ENCODE measurements at places on chromosomes 5 and 9. TPM values are rescaled to one million over a fixed set of nuclear protein-coding genes. Genes with fewer than 3 reads are reported as not detected.

DNA sequence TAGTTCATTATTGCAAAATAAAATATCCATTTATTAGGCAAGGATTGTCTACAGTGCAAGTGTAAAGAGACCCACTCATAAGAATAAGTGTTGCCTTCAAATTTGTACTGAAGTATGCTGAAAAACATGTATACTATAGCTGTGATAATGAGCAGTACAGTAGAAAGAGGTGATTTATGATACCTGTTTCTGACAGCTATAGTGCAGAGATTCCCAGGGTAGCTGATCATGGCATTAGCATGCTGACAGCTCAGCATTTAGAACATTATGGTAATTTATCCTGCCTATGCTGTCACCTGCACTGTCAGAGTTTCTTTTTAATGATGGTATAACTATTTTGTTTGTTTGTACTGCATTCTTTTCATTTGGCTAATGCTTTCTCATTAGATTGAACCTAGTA lies 177.6 kb upstream of the TLX3 start:
- H3K27me3 ChIP-seq: no peaks in the 10 kb centered on the region
- H3K4me1 ChIP-seq: no peaks in the 10 kb centered on the region
- H3K4me3 ChIP-seq: no peak overlapping the region

GRCh38 chr5:58999804-59000203 lies 416.9 kb downstream of the RAB3C start:
- no peaks in the 10 kb centered on the region for H3K27me3 ChIP-seq
- no peak overlapping the region for H3K27ac ChIP-seq
- no peak overlapping the region for H3K4me3 ChIP-seq
- no peak for DNase-seq
- no peaks in the 10 kb centered on the region for H3K36me3 ChIP-seq
- H3K4me1 ChIP-seq: peaks cover 15% of the 10 kb centered on the region

DNA sequence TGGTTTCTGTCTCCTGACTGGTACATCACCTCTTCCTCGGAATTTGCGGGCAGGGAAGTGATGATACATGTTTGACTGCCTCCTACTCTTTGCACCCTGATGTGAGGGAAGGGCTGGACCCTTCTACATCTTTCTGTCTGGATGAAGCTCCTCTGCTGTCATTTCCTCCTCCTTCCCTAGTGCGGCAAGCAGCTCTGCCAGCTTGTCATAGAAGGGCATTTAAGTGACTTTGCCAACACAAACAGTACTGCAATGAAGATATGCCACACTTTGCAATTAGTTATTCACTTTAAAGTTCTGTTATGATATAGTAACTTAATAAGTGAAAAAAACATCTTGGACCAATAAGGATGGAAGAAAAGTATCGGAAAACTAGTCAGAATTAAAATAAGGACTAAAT lies 48.5 kb upstream of the ABL1 start:
- H3K36me3 ChIP-seq: no peaks in the 10 kb centered on the region
- no peak overlapping the region for H3K4me3 ChIP-seq
- no peak overlapping the region for H3K27ac ChIP-seq
- no peak for DNase-seq
- H3K27me3 ChIP-seq: no peaks in the 10 kb centered on the region

DNA sequence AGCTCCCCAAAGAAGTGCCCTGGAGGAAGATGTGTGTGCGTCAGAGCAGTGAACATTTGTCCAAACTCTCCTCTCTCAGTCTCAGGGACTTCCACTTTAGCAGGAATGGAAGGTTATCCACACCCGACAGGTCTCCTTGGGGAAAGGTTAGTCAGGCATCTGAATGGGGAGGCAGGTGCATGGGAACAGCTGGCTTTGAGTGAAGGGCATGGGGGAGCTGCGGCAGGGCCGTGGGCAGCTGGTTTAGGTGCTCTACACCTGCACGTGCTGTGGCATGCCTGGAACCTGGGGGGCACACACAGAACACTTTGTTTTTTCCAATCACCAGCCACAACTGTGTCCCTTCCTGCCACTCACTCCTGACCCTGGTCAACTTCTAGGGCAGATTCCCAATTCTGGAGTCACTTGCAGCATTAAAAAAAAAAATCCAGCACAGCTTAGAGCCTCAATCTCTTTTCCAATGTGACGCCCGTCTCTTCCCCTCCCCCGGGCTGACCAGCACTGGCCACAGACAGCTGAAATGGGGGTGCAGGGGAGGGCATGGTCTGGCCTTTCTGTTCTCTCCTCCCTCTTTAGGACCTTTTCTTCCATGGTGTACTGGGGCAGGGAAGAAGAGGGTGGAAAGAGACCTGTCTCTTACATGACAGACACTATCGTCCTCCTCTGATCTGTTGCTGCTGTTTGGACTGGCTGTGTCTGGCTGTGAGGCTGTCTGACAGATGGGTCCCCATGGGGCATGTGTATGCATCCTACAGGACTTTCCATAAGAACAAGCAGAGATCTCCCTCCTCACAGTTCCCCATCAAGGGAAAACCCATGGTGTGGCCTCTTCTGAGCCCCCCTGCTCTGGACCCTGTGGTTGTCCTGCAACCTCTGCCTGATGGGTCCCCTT lies 9.5 kb upstream of the IL3 start:
- H3K27ac ChIP-seq: no peak overlapping the region
- no peaks in the 10 kb centered on the region for H3K36me3 ChIP-seq
- H3K4me1 ChIP-seq: no peaks in the 10 kb centered on the region

GRCh38 chr9:94745806-94746540 lies 19.5 kb downstream of the AOPEP start:
- no peaks in the 10 kb centered on the region for H3K27me3 ChIP-seq
- no peaks in the 10 kb centered on the region for H3K4me1 ChIP-seq
- H3K27ac ChIP-seq: no peak overlapping the region
- no peak for DNase-seq
- H3K4me3 ChIP-seq: no peak overlapping the region
- peaks cover 8% of the 10 kb centered on the region for H3K36me3 ChIP-seq

GRCh38 chr9:131487001-131487400 lies 15.7 kb upstream of the POMT1 start:
- H3K4me3 ChIP-seq: no peak overlapping the region
- H3K27me3 ChIP-seq: no peaks in the 10 kb centered on the region
- no peak overlapping the region for H3K27ac ChIP-seq
- peaks cover 84% of the 10 kb centered on the region for H3K36me3 ChIP-seq
- no peak for DNase-seq

DNA sequence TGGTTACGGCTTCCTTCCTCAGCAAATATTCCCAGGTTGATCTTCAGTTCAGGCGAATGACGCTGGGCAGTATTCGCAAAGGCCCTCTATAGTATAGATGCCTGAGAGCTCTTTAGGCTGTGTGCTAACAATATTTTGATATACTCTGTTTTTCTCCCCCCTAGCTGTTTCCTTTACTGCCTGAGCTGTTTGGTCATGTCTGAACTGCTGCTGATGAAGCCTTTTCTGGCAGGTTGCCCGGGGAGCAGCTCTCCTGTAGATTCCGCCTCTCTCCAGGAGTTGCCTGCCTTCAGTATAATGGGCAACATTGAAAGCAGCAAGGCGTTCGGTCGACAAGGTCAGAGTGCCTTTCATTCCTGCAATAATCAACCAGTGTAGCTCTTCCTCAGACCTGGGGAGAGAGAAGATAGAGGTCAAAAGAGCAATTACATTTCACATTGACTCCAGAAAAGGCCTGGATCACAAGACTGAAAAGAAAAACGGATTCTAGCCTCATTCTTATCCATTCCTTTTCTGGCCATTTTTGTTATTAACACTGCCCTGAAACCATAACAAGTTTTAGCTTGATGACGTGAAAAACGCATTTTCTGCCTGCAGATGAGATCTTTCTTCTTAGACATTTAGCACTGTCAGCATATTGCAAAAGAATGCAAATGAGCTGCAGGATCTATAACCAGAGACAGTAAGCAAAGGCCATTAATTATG lies 60.1 kb upstream of the ZNF608 start:
- H3K27me3 ChIP-seq: no peaks in the 10 kb centered on the region
- H3K27ac ChIP-seq: no peak overlapping the region
- peaks cover 12% of the 10 kb centered on the region for H3K4me1 ChIP-seq
- H3K36me3 ChIP-seq: no peaks in the 10 kb centered on the region
- DNase-seq: peak; percentile 88
- H3K4me3 ChIP-seq: no peak overlapping the region

DNA sequence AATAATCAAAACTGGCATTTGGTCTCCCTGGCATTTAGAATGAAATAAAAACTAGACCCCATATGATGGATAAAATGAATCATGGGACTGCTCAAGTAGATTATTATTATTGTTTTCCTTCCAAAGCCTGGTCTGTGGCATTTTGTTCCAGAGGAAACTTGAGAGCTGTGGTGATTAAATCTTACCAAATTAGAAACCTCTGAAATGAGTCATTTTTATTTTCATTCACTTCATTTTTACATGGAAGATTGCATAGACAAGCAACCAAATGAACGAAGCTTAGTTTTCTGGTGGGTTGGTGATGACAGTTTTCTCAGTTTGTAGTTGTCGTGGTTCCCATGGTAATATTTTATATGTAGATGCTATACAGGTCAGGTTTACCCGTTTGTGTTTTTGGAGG lies 23.4 kb downstream of the PAM start:
- H3K4me3 ChIP-seq: no peak overlapping the region
- H3K27me3 ChIP-seq: no peaks in the 10 kb centered on the region
- peak overlapping the region; percentile 45 for H3K27ac ChIP-seq
- no peaks in the 10 kb centered on the region for H3K36me3 ChIP-seq
- H3K4me1 ChIP-seq: no peaks in the 10 kb centered on the region

DNA sequence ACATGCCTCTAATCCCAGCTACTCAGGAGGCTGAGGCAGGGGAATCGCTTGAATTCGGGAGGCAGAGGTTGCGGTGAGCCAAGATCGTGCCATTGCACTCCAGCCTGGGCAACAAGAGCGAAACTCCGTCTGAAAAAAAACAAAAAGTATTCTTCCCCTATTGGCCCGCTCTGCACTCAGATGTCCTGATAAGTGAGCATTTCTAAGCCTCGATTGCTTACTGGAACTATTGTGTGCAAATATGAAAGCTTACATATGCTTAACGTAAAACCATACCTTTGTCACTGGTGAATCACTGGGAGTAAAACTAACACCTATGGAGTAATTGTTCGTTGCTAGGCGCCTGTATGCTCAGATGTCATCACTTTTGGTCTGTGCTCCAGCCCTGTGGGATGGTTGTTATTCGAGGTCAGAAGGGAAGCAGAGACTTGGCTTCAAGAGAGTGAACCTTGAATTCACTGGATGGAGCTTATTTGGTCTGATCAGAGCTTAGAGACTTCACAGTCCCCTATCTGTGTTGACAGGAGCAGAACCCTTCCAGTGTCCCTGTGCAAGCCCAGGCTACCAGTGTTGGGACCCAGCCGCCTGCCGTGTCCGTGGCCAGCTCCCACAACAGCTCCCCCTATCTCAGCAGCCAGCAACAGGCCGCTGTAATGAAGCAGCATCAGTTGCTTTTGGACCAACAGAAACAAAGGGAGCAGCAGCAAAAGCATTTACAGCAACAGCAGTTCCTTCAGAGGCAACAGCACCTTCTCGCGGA lies 25.3 kb upstream of the LTC4S start:
- no peak overlapping the region for H3K4me3 ChIP-seq
- H3K27ac ChIP-seq: no peak overlapping the region
- H3K4me1 ChIP-seq: peaks cover 6% of the 10 kb centered on the region
- no peak for DNase-seq
- peaks cover 48% of the 10 kb centered on the region for H3K36me3 ChIP-seq

GRCh38 chr9:87464110-87464991 lies 33.3 kb upstream of the DAPK1 start:
- peak; percentile 64 for DNase-seq
- H3K36me3 ChIP-seq: no peaks in the 10 kb centered on the region
- H3K27ac ChIP-seq: peak overlapping the region; percentile 39
- H3K27me3 ChIP-seq: no peaks in the 10 kb centered on the region

GRCh38 chr5:129853588-129853987 lies 50.7 kb upstream of the CHSY3 start:
- no peaks in the 10 kb centered on the region for H3K4me1 ChIP-seq
- no peak for DNase-seq
- H3K36me3 ChIP-seq: no peaks in the 10 kb centered on the region
- no peak overlapping the region for H3K4me3 ChIP-seq
- no peak overlapping the region for H3K27ac ChIP-seq

GRCh38 chr5:151896031-151896691 lies 28.5 kb downstream of the GLRA1 start:
- peaks cover 10% of the 10 kb centered on the region for H3K4me1 ChIP-seq
- no peak overlapping the region for H3K27ac ChIP-seq
- no peaks in the 10 kb centered on the region for H3K27me3 ChIP-seq
- no peak for DNase-seq
- H3K36me3 ChIP-seq: no peaks in the 10 kb centered on the region

- H3K27me3 ChIP-seq: no peaks in the 10 kb centered on the region
- peak overlapping the region; percentile 97 for H3K27ac ChIP-seq
- DNase-seq: peak; percentile 90
- peaks cover 2% of the 10 kb centered on the region for H3K4me1 ChIP-seq
- peak overlapping the region; percentile 86 for H3K4me3 ChIP-seq
- no peaks in the 10 kb centered on the region for H3K36me3 ChIP-seq
Measured at GRCh38 chr9:20621471-20622329, 599 bp downstream of the MLLT3 start.

GRCh38 chr5:169798438-169798837 lies 161.4 kb downstream of the DOCK2 start:
- DNase-seq: no peak
- no peak overlapping the region for H3K27ac ChIP-seq
- peaks cover 3% of the 10 kb centered on the region for H3K4me1 ChIP-seq
- no peaks in the 10 kb centered on the region for H3K27me3 ChIP-seq
- no peaks in the 10 kb centered on the region for H3K36me3 ChIP-seq
- no peak overlapping the region for H3K4me3 ChIP-seq

- DNase-seq: no peak
- H3K4me1 ChIP-seq: no peaks in the 10 kb centered on the region
- H3K27ac ChIP-seq: peak overlapping the region; percentile 34
Measured at GRCh38 chr5:151100681-151101080, 19.8 kb upstream of the TNIP1 start.

DNA sequence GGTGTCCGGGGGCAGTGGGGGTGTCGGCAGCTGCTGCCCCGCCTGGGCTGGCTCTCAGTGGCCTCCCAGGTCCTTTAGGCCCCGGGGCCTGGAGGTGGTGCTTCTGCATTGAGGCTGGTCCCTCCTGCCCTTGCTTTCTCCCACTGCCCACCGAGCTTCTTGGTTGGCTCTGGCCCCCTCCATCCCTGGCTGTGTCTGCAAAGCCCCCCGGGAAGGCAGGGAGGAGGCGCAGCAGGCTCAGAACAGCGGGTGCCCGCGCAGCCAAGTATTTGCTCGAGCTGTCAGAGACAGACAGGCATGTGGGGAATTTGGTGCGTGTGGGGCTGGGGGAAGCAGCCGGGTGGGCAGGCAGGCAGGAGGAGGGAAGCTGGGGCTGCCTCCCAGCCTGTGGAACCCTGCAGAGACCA lies 11.5 kb downstream of the CXXC5 start:
- no peaks in the 10 kb centered on the region for H3K36me3 ChIP-seq
- H3K4me3 ChIP-seq: no peak overlapping the region
- peak overlapping the region; percentile 87 for H3K27ac ChIP-seq
- DNase-seq: peak; percentile 85
- peaks cover 60% of the 10 kb centered on the region for H3K4me1 ChIP-seq
- no peaks in the 10 kb centered on the region for H3K27me3 ChIP-seq

ANKRD31 gene
- 0.08 TPM for polyA plus RNA-seq

PCDHGA4 gene
- polyA plus RNA-seq: 0.48 TPM

ECPAS gene
- polyA plus RNA-seq: 22.9 TPM

ZDHHC21 gene
- polyA plus RNA-seq: 9.7 TPM

CSNK1A1 gene
- polyA plus RNA-seq: 48.6 TPM

EPB41L4A gene
- 4.6 TPM for polyA plus RNA-seq
